ENCODE measurements at places on chromosomes 16 and 17.

GRCh38 chr17:39740357-39741111 is 2.8 kb downstream of the GRB7 start:
- no peak for DNase-seq

- DNase-seq, result no peak
Measured at GRCh38 chr16:14111713-14112538, 40.8 kb downstream of the MRTFB start.

- no peak for DNase-seq
Measured at GRCh38 chr17:27105636-27106035, 188.3 kb upstream of the WSB1 start.

DNA sequence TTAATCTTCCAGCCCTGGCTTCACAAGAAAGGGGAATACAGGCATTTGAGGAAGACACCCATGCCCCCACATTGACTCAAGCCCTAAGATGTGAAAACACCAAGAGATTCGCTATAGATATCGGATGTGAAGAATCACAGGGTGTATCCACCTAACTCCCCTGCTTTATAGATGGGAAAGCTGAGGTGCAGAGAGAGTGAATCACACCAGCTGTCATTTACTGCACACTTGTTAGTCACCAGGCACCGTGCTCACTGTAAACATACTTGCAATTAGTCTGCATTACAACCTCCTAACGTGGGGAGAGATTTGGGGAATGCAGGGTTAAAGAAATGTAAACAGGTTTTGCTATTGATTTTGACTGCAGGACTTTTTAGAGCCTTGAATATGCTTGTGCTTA is 325.5 kb downstream of the C16orf95 start:
- no peak for DNase-seq

All from AG20443 (cell line).